ENCODE measurements at places on chromosomes 11 and 22.

DNA sequence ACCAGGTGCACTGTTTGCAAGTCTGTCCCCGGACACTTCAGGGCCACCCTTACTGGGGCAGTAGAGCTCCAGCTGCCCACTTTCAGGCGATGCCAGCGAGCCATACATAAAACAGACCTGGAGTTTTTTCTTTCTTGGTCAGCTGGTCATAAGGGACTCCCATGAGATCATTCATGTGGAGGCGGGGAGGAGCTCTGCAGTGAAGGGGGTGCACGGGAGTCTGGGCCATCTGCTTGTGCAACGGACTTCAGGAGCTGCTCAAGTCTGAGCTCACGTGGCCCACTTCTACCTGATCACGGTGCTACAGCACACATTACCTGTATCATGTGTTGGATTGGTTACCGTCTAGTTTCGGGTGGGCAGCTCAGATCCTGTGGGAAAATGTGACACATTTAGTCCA lies 9.2 kb upstream of the MRGPRF start:
- DNase-seq: no peak

GRCh38 chr22:49312601-49313000 lies 515.1 kb downstream of the BRD1 start:
- DNase-seq: no peak

GRCh38 chr22:36235585-36235984 lies 3.7 kb downstream of the APOL2 start:
- no peak for DNase-seq

- no peak for DNase-seq
These were observed 131.2 kb upstream of the PARVA start for GRCh38 chr11:12246147-12246546.

DNA sequence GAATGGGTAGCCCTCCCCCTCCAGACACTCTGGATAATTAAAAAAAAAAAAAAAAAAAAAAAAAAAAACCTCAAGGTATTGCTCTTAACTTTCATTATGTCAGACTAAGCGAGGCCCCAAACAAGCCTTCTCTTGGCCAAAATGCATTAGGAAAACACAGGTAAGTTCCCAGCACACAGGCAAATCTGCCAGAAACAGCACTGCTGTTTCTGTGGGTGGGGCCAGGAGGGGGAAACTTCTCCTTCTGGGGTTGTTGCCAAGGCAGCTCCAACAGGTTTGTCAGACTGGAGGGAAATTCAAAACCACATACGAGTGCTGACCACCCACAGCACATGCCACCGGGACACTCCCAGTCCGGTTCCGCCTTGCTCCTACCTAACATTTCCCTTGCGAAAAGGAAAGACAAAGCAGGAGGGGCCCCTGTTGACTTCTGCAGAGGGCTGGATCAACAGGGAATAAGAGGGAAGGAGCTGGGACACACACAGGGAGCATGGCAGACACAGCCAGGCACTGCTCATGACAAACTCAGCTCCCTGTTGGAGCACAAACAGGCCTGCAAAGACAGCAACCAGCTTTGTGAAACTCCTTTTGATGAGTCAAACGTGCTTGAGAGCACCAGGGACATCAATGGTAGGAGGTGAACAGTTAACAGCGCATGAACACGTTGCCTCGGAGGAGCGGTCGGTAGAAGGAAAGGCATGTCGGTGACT lies 55.0 kb downstream of the MYH9 start:
- no peak for DNase-seq

GRCh38 chr22:46104881-46105493 lies 45.3 kb upstream of the PPARA start:
- DNase-seq: no peak

DNA sequence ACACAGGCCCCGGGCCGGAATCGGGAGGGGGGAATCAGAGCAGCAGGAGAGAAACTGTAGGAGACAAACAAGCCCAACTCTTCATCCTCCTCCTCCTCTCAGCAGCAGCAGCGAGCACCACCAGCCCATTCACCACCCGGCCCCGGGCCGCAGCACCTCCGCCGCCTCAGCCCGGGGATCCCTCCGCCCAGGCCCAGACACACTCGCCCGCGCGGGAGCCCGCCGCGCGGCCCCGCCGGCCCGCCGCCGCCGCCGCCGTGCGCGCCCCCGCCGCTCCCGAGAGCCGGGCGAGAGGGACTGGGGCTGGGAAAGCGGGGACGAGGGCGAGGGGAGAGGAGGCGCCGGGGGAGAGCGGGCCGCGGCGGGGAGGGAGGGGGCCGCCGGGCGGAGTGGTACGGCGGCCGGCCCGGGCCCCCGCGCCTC lies at the start of gene PHF21A:
PHF21A (minus strand) TSS at position 154 of the 423 bp plus-strand sequence. CDS start 37,235 bp downstream, outside the sequence.
- peak; percentile 78 for DNase-seq

GRCh38 chr22:27885977-27886842 lies 32.8 kb downstream of the PITPNB start:
- no peak for DNase-seq

DNA sequence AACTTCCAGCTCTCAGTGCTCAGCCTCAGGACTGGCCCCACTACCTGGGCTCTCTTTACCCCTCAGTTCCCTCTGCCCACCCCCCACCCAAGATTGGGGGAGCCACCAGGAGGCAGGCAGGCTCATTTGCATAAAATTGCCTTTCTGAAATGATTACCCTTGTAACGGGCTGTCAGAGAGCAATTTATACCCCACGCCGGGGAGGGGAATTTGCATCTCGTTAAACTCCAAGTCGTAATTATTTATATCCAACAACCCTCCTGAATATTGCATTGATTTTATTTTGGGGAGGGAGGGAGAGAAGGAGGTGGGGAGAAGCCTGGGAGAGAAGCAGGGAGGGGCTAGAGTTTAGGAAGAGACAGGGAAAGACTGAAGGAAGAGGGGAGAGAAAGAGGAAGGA lies 8.3 kb downstream of the NRXN2 start:
- DNase-seq: no peak
